ENCODE measurements at places on chromosomes 7 and 10.

DNA sequence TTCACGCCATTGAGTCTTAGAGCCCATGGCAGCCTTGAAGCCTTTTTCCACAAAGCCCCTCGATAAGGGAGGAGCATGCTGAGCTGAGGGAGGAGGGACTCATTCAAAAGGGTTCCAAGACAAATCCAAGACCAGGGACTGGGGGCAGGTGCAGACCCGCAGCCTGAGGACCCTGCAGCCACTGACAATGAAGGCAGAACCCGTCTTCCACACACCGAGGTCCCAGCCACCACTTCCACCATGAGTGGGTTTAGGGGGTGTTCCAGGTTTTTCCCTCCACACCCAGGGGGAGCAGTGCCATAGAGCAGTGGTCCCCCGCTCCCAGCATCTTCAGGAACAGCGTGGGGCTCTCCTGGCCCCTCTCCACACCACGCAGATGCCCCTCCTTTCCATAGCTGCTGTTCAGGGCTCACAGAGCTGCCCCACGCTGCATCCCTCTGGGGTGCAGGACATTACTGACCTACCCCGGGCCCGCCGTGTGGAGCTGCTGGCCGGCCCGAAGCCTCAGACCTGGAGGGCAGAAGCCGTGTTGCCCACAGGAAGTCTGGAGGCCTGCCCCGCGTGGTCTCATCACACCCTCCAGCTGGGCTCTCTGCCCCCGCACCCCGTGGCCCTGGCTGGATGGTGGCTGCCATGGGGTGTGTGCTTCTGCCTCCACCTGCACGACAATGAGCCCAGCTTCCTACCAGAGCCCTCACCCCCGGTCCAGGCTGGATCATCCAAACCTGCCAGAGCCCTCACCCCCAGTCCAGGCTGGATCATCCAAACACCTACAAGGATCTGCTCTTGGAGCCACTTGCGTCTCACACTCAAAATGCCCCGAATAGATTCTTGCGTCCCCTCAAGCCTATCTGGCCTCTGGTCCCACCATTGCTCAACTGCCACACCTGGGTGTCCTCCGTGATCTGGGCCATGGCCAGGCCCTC, 220.0 kb upstream of the TCERG1L start:
- DNase-seq, result no peak

DNA sequence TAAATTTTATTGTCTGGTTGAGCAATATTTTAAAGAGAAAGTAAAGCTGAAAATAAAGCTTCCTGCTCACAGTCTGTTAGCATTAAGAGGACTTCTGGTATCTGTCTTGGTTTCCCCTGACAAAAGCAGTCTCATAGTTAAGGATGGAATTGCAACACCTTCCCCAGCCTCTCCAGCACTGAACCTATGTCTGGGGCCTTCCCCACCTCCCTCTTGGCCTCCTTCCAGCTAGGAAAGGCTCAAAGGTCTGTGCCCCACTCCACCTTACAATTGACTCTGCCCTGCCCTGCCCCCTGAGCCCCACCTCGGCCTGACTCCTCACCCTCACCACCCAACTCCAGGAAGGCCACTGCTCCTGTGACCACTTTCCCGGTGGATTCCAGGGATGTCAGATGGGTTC, 33.2 kb downstream of the COL17A1 start:
- no peak for DNase-seq

DNA sequence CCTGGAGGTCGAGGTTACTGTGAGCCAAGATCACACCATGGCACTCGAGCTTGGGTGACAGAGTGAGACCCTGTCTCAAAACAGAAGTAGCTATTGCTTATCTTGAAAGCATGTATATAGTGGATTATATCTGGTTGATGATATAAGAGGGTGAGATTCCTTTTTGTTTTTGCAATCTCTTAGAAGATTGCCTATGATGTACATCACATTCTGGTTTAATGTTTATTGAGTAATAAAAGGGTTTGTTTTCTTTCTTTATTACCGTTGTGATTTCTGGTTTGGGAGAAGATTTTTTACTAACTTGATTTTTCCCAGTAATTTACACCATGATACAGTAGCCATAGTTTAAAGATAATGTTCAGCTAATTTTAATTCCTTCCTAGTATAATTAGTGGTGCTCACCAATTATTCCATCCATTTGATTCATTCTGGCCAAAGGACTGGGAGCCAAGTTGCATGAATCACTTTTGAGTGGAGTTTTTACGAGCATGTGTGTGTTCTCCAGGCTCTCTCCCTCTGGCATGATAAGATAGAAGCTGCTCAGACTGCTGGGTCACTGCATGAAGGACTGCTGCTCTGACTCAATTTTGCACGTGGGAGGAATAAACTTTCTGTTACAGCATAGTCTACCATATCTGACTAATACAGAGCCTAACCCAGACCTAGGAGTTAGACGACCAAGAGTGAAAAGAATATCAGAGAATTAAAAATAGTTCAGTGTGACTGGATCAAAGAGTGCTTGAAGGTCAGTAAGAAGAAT, 13.5 kb upstream of the TSPAN13 start:
- no peak for DNase-seq

DNA sequence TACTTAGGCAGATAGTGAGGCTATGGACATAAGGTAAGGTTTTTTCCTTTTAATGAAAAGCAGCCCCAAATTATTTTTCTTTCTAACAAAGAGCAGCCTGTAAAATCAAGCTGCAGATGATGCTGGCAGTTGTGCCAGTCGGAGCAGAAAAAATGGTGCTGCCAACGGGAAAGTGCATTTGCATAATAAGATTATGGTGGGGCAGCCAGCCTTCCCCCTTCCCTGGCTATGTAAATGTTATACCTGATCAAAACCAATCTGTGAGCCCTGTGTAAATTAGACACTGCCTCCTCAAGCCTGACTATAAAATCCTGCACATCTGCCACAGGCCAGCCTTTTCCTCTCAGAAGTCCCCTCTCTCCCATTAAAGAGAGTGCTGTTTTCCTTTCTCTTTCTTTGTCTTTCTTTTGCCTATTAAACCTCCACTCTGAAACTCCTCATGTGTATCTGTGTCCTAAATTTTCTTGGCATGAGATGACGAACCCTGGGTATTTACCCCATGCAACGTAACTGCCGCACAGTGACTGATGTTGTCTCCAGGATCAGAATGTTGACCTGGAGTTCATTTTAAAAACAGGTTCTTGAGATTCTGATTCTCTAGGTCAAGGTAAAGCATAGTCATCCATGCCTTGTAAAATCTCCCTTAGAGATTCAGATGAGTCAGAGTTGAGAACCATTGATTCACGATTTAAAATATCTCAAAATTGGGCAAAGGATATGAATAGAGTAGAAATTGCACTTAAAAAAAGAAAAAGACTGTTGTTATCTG, 167.3 kb upstream of the C1GALT1 start:
- no peak for DNase-seq

DNA sequence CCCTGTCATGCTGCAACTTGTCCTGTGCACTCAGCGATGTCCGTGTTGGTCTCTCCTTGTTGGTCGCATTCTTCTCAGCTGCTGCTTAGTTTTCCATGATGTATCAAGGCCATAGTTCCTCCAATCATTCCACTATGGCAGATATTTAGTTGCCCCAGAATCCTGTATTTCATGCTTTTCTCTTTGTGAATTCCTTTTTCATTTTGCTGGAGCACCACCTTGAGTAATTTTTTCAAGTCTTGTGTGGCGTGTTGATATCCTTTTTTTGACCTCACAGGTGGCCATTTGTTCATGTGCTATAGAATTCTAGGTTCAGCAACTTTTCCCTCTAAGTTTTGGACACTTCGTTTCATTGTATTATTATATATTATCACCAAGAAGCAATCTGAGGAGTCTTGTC, 42.7 kb upstream of the MNX1 start:
- DNase-seq, result no peak

All from C1 segment of cervical spinal cord (tissue), 14 donors.